Thymus (tissue), 14 donors: ENCODE measurements at places on chromosomes 5 and 9.

DNA sequence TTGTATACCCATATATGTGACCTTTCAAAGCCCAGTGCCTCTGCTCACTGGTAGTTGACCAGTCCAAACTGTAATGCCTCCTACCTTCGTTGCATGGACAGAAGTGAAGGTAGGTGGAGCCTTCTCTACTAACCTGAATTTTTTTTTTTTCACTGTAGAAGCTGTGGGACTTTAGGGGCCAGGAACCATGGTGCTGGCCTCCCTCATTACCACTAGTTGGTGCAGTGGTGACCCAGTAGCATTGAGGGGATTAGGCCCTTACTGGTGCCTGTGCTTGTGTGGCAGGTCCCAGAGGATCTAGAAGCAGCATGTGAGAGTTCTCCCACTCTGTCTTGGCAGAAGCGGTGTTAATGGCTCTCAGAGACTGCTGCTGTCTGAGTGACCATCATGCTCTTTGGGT lies 2.3 kb downstream of the RALGPS1 start:
- no peak for DNase-seq

- no peak for DNase-seq
Observed at GRCh38 chr5:126619781-126620180, 19.0 kb downstream of the PHAX start.

GRCh38 chr9:4197548-4197947 lies 102.3 kb downstream of the GLIS3 start:
- no peak for DNase-seq

DNA sequence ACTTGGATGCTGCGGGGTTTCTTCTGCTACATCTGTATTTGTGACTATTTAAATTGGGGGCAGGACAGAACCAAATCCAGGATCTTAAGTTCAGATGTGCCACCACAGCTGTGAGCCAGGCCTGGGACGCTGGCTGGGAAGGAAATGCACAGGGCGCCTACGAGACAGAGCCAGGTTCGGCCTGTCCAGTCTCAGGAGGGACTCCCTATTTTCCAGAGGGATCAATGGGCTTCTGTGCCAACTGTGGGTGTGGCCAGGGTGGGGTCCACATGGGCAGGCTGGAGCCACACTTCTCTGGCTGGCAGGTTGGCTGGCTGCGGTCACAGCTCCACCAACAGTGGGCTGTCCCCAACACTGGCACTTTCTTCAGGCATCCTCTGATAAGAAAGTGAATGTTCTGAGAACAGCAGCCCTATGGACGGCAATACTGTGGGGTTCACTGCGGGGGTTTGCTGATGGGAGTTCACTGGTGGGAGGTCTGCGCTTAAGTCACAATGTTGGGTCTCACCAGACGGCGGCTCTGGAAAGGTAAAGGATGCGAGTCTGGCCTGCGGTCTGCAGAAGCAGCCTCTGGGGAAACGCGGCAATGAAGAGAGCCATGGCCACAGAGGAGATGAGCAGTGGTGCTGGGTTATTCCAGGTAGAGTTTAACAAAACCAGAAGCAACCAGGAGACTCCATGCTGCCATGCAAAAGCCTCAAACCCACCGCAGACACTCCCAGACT lies 78.1 kb downstream of the DAP start:
- no peak for DNase-seq

DNA sequence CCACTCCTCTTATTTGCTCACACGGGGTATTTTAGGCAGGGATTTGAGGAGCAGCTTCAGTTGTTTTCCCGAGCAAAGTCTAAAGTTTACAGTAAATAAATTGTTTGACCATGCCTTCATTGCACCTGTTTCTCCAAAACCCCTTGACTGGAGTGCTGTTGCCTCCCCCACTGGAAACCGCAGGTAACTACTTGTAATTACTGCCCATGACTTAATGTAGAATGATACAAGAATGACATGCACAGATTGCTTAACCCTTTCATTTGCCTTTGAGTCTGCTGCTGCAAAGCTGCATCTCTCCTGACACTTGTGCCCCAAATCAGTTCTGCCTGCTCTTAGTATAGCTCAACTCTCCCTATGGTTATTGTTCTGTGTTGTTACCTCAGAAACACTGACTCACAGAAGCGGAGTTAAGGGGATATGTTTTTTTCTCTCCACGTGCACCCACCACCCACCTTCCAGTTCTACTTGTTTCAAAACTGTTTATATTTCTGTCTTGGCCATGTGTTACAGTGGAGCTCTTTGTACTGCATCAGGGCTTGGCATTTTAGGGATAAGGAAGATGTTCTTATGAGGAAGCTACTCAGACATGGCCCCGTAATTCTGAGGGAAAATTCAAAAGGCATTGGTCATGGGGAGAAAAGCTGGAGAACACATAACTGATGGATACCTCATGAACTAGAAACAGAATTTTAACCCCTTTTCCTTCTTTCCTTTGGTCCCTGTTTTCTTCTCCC lies 2.3 kb downstream of the ADRB2 start:
- DNase-seq = no peak

- no peak for DNase-seq
Observed at GRCh38 chr5:168734620-168735300, 155.6 kb upstream of the PANK3 start.

- DNase-seq = no peak
Observed at GRCh38 chr5:157918811-157919742, 60.1 kb upstream of the CLINT1 start.

GRCh38 chr5:73104326-73104725 lies 16.0 kb upstream of the TMEM171 start:
- DNase-seq = no peak

DNA sequence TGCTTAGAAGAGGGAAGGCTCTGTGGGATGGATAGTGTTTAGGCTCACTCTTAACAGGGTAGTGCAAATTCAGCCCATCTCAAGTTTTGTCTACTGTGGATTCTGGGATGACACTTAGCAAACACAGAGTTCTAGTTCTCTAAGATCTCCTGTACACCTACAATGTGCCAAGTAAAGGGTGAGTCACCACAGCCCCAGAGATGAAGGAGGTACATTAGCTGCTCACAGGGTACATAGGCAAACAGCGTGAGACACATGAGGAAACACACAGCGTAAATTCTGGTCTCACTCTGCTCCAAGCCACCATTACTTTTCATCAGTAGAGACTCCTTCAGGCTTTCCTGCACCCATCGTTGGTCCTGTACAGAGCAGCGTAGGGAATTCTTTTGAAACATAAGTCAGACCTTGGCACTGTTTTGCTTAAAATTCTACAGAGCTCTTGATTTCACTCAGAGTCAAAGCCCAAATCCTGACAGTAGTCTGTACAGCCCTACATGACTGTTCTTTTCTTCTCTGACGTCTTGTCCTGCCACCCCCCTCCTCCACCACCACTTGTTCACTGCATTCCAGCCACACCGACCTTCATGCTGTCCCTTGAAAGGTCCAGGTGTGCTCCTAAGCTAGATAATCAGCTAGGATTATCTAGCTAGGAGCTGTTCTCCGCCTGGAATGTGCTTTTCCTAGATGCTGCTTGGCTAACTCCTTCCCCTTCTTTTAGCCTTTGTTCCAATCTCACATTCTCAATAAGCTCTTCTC lies 8.7 kb downstream of the ASTN2 start:
- DNase-seq = no peak

GRCh38 chr9:135757356-135757755 lies 55.4 kb downstream of the KCNT1 start:
- DNase-seq = no peak

DNA sequence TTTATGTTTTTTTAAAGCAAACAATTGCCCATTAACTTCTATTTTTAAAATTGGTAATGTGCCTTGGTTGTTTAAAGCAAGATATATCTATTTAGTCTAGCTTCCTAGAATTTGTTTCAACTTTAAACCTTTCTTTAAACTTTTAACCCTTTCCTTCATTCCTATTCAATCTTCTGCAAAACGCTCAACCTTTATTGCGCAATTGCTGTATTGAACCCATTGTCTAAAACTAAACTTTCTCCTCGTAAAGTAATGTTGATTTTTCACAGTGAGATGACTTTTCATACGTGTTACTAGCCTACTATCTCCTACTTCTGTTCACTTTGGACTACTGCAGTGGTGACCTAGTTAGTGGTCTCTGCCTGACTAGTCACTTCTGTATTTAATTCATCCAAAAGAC lies 63.3 kb downstream of the SMC5 start:
- no peak for DNase-seq
